Stimulated activated CD4-positive, alpha-beta T cell treated with anti-CD3 and anti-CD28 coated beads, Interleukin-2, amount 100 ng/mL, for 24 hours (primary cell): ENCODE measurements at places on chromosomes 6 and 20.
A peak's percentile ranks its signal among the peaks of the same experiment; 100 is the strongest.

DNA sequence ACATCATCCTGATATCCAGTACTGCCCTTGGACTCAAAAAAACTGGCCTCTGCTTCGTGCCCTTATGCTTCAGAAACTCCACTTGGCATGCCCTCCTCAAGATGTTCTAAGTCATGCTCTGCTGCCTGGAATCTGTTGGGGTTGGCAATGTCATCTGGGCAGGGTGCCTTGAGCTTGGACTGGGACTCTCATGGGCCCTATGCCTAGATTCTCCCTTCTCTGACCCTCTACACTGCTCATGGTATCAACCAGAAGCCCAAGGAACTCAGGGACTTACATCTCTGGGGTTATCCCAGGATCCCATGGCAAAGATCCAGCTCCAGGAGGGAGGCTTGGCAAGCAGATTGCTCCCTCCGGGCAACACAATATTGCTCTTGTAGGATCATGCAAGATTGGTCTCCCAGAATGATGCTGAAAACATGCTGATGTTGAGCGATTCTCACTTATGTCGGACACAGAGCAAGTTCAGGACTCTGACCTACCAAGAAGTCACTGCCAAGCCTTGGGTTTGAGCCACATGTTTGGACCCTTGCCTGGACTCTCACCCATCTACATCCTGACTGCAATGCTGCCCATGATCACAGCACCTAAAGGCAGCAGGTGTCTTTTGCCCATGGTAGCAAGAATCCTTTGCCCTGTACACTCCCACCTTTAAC, 88.8 kb downstream of the ADAT2 start:
- DNase-seq = no peak

DNA sequence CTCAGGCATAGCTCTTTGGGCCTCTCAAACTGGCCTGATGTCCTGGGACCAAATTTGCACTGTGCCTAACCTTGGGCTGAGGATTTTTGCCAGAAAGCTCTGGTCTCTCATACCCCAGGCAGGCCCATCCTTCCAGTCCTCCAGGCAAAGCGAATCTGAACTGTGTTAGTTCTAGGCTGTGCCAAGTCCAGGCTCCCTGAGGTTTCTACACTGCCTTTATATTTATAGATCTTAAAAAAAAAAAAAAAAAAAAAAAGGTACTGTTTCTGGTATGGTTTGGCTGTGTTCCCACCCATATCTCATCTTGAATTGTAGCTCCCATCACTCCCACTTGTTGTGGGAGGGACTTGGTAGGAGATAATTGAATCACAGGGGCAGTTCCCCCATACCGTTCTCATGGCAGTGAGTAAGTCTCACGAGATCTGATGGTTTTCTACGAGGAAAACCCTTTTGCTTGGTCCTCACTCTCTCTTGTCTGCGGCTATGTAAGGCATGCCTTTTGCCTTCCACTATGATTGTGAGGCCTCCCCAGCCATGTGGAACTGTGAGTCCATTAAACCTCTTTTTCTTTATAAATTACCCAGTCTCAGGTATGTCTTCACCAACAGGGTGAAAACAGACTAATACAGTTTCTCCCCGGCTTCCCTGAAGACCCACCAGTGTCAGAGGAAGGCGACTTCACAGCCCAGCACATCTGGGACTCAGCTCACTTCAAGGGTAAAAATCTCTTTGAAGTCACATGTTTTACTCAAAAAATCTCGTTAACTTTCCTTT, 39.0 kb upstream of the TBXT start:
- no peak for DNase-seq

DNA sequence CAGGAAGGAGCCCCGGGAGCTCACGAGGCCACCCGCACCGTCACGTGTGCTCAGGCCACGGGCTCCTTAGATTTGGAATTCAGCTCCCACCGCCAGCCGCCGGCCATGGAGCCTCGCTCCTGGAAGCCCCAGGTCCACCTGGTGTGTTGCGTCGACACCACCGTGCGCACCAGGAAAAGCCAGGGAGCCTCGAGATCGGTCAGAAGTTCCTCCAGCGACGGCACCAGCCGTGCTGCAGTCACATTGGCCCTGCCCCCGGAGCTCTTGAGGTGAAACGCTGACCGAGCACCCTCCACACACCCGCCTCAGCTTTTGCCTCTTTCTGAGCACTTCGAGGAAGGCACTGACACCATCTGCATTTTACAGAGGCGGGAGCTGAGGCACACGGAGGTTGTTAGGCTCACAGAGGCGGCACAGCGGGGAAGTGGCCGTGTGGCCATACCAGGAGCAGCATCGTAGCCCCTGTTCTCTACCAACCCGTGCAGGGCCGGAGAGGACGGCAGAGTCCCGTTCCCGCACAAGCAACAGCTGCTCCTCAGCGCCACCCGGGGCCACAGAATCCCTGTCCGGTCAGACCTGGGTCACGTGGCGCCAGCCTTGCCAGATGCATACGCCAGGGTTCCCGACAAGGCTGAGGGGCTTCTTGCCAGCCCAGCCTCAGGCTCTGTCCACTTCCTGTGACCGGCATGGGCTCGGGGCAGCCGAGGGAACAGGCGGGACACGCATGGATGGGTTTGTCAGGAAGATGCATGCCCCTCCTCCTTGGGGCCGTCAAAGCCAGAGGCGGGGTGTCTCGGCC, 7.6 kb downstream of the NKAIN4 start:
- no peak for DNase-seq

- no peak for DNase-seq
These were observed 204.5 kb downstream of the HIVEP2 start for GRCh38 chr6:142740449-142740848.

DNA sequence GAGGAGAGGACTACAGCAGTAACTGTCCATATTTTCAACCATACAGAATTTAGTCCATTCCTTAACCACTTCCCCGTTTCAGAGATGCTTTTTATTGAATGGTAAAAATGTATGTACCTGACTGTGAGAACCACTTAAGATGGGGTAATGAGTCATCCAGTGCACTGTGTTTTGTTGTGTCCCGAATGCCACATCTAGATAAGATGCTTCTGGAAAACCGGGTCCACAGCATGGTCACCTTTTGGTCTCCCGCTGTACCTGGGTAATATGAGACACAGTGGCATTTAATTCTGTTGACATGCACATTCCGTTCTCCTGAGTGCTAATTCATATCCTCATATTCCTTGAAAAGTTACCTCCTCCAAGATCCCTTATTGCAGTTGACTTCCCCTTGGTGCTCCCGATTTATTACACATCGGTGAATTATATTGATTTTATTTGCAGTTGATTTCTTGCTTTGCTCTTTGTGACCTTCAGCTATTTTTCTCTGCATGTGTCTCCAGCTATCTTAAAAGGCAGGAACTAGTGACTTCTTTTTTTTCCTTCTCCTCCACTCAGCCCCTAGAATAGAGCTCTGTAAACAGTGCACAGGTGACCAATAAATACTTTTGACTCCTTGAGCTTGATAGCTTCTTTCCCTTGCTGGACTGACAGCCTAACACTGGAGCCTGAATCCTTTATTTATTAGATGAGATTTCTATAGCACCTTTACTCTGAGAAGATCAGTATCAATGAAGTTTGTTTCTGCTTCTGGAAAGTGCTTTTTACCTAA, 314.6 kb downstream of the ZFAND3 start:
- DNase-seq = no peak

GRCh38 chr6:133710826-133711225, 178.1 kb upstream of the TCF21 start:
- DNase-seq = no peak

DNA sequence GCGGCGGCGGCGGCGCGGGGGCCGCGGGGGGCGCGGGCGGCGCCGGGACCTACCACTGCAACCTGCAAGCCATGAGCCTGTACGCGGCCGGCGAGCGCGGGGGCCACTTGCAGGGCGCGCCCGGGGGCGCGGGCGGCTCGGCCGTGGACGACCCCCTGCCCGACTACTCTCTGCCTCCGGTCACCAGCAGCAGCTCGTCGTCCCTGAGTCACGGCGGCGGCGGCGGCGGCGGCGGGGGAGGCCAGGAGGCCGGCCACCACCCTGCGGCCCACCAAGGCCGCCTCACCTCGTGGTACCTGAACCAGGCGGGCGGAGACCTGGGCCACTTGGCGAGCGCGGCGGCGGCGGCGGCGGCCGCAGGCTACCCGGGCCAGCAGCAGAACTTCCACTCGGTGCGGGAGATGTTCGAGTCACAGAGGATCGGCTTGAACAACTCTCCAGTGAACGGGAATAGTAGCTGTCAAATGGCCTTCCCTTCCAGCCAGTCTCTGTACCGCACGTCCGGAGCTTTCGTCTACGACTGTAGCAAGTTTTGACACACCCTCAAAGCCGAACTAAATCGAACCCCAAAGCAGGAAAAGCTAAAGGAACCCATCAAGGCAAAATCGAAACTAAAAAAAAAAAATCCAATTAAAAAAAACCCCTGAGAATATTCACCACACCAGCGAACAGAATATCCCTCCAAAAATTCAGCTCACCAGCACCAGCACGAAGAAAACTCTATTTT, 2.0 kb downstream of the FOXC1 start:
- no peak for DNase-seq

DNA sequence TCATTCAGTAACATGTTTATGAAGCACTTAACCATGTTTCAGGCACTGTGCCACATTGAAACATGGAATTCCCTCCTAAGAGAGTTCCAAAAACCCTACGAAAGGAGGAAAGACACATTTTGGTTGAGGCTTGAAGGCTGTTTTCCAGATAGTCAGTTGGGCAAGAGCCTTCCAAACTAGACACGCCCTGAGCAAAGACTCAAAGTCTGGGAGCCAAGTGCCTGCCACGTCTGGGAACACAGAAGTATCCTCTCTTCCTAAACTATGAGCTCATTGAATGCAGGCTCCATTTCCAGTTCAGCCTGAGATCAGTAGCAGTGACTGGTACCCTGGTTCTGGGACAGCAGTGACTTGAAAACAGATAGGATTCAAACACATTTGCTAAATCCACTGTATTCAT, 74.5 kb upstream of the FAM8A1 start:
- DNase-seq = no peak

GRCh38 chr6:169165561-169166300, 87.9 kb downstream of the THBS2 start:
- no peak for DNase-seq

- DNase-seq = no peak
These were observed 708.4 kb upstream of the CITED2 start for GRCh38 chr6:140082867-140083297.

- no peak for DNase-seq
These were observed 34.5 kb downstream of the SYTL3 start for GRCh38 chr6:158684311-158684710.

DNA sequence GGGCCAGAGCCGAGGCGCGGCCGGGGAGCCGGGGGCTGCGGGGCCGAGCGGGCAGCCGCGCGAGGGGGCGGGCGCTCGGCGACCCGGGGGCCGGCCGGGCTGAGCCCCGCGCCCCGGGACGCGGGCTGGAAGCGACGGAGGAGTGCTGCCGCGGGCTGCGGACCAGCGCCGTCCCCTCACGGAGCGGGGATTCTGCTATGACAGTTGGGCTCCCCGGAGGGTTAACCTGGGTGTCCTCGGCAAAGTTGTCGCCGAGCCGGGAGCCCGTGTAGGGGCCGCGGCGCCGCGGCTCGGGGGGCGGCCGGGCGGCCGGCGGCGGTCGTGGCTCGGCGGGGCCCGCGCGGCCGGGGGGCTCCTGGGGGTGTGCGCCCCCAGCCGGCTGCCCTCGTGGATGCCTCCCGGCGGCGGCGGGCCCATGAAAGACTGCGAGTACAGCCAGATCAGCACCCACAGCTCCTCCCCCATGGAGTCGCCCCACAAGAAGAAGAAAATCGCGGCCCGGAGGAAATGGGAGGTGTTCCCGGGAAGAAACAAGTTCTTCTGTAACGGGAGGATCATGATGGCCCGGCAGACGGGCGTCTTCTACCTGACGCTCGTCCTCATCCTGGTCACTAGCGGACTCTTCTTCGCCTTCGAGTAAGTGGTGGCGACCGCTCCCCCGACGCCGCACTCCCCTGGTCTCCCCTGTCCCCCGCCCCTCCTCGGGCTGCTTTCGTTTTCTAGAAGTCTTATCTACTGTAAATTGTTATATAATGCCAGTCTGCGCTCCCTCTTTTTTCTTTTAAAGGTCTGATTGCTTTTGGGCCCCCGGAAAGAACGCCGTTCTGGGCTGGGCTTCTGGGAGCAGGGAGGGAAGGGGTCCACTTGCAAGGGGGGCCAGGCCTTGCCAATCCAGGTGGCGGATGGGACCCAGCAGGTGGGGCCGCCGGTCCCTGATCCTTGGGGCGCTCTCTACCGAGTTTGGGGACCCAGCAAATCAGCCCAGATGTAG, 936 bp downstream of the ZDHHC14 start:
- peak; percentile 67 for DNase-seq

DNA sequence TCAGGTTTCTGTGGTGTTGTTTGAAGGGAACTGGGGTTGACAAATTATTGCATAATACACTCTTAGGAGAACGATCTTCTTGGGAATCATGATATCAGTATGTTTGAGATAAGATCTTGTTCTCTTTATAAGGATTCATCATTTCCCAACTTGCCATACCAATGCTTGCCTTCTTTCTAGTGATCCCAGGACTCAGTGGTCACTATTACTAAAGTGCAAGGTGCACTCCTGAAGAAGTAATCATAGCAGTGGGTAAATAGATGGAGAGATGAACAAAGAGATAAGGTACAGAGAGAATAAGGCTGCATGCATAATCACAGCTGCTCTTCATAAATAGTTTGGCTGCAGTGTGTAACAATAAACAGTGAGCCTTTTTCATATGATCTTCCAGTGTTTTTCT, 404.0 kb downstream of the DOK5 start:
- DNase-seq = no peak

GRCh38 chr6:28480253-28480932, 35.2 kb downstream of the GPX6 start:
- no peak for DNase-seq

- DNase-seq = no peak
These were observed 40.3 kb downstream of the TAF4 start for GRCh38 chr20:62025394-62025793.

DNA sequence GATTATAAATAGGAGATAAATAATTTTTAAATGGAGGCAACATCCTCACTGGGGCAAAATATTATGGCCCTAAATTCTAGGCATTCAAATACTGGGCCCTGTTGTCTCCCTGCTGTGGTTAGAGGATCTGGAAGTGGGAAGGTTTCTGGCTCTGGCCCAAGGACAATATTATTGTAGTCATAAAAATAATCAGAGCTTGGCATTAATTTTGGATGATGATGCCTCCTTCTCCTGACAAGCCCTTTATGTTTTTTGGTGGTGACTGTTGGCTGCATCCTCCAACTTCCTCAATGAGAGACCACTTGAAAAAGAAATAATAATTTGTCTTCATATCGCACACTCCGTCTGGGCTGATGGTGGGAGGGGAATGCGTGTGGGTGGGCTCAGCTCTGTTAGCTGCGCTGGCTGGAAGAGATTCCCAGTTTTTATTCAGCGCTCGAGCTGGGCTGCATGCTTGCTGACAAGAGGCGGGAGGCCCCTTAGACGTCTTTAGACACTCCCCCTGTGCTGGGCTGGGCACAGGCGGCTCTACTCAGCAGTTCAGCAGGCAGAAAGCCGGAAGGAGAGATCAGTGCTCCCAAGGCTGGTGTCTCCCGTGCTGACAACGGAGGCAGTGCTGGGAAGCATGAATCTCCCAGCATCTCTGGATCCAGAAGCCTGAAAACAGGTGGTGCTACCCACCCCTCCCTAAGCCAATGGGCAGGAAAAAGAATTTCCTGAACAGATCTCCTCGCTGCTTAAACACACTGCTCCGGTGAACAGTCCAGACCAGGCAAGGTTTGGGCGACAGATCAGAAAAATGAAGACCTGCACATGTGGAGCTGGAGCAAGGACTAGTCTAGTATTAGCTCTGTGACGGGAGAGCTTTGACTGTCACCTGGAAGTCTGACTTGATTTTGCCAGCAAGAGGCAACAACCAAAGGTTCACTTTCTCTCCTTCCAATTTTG, 97.7 kb downstream of the SYCP2 start:
- DNase-seq = no peak
